ENCODE measurements at places on chromosomes 1 and 21.

DNA sequence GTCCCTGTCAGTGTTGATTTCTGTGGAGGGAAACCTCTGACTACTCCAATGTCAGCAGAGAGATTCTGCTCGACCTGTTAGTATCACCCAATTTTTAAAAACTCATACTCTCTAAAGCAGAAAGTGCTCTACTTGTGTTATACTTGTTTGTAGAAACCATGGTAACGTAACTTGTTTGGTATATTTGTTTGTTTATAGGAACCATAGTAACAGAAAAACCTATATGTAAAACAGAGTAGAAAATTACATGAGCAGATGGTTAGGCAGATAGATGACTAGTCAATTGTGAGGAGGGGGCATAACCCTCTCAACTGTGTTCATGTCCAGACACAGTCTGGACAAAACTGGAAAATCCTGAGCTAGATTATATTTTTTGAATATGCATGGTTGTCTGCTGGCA lies 6.7 kb downstream of the TRIM45 start:
- no peak for DNase-seq

- no peak for DNase-seq
These were observed 51.2 kb upstream of the STUM start for GRCh38 chr1:226497276-226497833.

DNA sequence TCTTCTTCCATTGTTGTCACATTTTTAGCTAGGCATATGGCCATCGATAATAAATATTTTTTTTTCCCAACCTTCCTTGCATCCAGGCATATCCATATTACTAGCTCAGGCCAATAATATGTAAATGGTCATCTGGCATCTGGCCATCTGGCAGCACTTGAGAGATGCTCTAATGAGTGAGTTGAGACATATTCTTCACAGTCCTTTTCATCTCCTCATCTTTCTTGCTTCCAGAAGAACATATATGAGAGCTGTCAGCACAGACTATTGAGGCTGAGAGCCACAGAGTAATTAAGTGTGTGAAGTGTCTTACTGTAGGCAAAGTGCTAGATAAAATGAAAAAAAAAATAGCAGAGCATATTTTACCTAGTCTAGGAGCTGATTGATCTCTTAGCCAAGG lies 628.4 kb upstream of the TMPRSS15 start:
- no peak for DNase-seq

- no peak for DNase-seq
These were observed 29.6 kb upstream of the PLA2G4A start for GRCh38 chr1:186798960-186799688.

DNA sequence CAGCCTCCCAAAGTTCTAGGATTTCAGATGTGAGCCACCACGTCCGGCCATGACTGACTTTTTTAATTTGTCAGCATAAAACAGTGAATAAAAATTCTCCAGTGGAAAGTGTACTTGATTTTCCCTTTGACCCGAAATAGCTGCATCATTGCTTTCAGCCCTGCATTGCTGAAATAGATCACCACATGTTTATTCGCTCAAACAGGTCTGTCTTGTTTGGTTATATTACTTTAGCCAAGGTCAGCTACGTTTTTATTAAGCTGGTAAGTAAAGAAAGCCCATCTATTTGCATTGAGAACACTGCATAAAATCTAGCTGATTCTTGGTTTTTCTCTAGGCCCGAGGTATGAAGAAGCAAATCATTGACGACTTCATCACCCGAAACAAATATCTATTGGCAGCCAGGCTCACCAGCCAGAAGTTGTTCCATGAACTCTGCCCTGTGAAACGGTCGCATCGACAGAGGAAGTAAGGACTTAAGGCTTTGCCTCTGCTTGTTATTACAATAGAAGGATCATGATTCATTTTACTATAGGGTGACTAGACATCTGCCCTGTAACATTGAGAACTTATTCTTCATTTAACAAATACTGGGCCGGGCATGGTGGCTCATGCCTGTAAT lies 25.6 kb downstream of the AGMAT start:
- DNase-seq = no peak

DNA sequence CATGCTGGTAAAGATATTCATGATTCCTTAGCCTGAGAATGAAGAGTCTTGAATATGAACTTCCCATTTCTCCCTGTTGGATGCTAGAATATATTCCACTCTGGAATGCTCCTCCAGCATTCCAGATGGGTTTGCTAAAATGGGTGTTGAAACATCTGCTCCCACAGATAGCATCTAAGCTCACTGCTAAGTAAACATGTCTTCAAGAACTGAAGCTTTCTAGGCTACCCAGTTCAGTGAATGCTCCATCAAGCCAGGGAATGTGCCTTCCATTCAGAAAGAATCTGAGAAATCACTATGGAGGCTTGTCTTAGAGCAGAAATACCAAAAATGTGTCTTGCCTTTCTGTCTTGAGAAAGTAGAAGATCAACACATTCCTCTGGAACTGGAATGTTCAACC lies 81.1 kb downstream of the TNFSF18 start:
- DNase-seq = no peak

DNA sequence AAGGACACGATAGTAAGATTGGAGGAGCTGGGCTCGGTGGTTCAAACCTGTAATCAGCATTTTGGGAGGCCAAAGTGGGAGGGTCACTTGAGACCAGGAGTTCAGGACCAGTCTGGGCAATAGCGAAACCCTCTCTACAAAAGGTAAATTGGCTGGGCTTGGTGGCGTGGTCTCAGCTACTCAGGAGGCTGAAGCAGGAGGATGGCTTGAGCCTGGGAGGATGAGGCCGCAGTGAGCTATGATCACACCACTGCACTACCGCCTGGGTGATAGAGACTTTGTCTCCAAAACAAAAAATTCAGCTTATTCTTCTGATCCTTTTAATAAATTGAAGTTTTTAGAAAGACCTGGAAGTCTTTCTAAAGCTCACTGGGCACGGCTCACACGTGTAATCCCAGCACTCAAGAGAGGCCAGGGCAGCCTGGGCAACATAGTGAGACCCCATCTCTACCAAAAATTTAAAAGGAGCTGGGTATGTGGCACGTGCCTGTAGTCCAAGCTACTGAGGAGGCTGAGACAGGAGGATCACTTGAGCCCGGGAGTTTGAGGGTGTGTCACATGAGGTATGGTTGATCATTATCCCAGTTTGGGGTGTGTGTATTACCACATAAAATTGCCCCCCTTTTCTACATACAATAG lies 15.3 kb downstream of the MASP2 start:
- no peak for DNase-seq

GRCh38 chr1:176791906-176792305 lies 328.9 kb downstream of the PAPPA2 start:
- no peak for DNase-seq
